Cardiac muscle cell (in vitro differentiated cells and primary cell): ENCODE measurements at places on chromosomes 11 and 22.

DNA sequence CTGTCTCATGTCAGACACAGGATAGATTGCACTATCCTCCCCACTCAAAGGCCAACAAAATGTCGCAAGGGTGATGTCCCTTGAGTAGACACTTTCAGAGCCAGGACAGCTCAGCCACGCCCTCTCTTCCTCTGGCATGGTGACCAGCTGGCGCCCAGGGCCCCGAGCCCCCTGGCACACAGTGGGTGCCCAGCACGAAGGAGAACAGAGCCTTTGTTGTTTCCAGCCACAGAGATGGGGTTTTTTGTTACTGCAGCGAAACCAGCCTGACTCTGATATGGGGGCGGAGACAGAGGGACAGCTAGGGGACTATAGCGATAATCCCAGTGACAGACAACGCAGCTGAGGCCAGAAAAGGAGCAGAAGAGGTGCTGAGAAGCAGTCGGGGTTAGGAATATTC, 23.3 kb upstream of the CCND1 start:
- no peak for DNase-seq

DNA sequence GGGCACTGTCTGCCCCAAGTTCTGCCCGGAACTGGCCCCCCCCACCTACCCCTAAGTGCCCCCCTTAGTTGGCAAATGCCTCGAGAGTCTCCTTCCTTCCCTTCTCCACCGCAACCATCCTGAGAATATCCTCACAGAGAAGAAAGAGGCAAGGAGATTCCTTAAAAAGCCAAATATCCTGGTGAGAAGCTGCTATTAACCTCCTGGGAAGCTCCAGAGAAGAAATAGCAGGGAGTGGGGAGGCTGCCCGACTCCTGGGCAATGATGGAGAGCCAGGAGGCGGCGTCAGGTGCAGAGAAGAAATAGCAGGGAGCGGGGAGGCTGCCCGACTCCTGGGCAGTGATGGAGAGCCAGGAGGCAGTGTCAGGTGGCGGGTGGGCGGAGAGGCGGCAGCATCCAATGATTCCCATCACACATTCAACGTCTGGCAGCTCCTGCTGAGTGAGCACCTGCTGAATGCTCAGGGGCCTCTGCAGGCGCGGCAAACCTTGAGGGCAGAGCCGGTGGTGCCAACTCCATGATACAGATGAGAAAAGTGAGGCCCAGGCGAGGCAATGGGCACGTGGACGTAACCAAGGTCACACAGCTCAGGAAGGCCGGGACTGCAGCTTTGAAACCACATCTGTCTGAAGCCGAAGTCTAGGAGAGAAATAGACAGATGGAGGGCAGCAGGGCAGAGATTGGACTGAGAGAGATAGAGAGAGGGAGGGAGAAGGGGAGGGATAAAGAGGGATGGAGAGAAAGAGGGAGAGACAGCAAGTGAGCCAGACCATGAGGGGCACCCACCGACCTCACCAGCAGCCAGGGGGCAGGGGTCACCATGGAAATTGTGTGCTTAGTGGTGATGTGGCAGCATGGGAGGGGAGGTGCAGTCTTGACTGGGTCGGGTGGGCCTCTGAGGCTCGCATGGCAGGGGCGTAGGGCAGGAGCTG, 58.3 kb downstream of the CYTH4 start:
- no peak for DNase-seq

DNA sequence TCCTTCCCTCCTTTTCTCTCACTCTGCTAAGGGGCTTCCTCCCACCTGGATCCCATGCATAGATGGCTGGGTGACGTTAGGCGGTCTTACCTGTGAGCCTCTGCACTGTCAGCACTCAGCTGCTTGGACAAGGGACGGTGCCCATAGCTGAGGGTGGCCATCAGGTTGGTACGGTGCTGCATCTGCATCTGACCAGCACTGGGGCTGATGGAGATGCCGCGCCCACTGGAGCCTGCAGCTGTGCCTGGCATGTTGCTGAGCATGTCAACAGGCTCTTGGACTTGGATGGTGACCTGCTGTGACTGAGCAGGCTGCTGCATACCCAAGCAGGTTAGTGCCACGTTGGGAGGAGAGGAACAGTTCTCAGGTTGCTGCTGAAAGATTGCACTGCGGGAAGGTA, 21.8 kb upstream of the APOA1 start:
- no peak for DNase-seq

GRCh38 chr22:45585437-45585755, 82.7 kb downstream of the FBLN1 start:
- no peak for DNase-seq

DNA sequence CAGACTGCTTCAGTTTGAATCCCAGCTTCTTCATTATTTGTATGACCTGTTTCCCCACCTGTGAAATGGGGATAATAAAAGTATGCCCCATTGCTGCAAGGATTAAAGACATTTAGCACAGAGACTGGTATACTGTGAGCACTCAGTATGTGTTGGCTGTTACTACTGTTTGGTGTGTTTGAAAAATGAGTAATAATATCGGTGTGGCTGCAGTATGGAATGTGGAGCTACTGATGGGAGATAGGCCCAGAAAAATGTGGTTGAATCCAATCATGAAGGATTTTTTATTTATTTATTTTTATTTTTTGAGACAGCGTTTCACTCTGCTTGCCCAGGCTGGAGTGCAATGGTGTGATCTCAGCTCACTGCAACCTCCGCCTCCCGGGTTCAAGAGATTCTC, 9.1 kb upstream of the C1QTNF4 start:
- no peak for DNase-seq
